T-helper 1 cell (primary cell): ENCODE measurements at places on chromosomes 4 and X.

- no peak for DNase-seq
These were observed 31.4 kb upstream of the NKX6-1 start for GRCh38 chr4:84530454-84530853.

GRCh38 chr4:98930311-98930865, 1.5 kb upstream of the EIF4E start:
- DNase-seq = no peak

DNA sequence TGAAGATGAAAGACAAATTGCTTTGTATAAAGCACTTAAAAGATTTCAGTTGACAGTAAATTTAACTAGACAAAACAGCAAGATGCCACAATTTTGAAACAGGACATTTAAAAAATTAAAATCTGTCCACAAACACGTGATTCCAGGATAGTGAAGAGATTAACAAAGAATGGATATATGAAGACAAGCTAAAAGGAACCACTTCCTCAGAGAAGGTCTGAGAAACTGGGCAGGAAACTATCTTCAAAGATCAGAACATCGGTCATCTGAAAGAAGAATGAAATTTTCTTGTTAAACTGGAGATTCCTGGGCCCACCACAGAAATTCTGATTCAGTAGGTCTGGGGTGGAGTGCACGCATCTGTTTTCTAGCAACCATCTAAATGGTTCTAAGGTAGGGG, 1.4 kb downstream of the RWDD4 start:
- no peak for DNase-seq

DNA sequence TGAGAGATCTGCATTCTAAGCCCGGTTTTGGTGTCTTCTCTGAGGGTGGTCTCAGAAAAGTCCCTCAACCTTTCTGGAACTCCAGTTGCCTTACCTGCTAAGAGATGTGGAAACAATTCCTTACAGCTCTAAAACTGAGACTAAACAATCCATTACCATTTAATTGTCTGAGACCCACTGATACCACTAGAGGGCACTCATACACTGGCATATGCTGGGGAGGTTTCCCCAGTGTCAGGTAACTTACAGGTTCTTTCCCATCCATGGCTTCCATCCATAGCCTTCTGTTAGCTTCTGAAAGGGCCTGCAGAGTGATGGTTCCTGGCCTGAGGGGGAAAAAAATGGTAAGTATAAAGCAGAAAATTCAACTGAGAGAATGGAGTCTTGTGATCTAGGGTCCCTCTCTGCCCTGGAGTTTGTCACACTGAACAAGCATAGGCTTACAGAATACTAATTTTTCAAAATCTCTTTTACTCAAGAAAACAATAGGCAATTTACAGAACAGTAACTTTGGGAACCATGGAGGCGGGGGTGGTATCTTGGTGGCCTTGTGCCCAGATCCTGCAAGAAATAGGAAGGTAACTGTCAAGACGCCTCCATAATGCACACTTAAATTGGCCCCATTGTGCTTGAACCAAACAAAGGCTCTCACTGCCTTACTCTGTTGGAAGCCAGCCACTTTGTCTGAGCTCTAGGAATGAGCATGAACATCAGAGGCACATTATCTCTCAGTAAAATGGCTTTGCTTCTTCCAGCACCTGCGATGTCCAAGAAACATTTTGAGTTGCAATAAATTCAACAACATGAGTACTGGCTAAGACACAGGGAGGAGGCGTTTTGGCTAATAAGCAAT, 236.1 kb downstream of the OPHN1 start:
- no peak for DNase-seq

GRCh38 chrX:22173966-22174365, 98.7 kb upstream of the CBLL2 start:
- no peak for DNase-seq

DNA sequence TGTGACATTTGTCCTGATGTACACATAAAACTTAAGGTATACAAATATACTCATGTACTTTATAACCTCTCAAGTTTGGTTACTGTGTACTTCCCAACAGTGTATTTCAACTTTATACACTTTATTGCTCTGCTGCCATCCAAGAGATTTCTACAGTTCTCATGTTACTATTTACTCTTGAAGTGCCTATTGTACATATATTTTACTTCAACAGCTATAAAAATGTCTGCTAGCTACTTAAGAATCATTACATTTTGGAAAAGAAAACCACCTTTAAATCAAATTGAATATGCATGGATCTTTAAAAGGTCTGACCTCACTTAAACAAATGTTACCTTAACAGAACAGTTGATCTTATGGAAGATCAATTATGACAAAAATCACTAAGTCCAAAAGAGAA, 1056.4 kb downstream of the ADGRL3 start:
- no peak for DNase-seq

- DNase-seq = no peak
These were observed 219.7 kb upstream of the ETNPPL start for GRCh38 chr4:108982402-108983185.

GRCh38 chr4:53586121-53586816, 5.0 kb downstream of the LNX1 start:
- no peak for DNase-seq

- DNase-seq = no peak
These were observed 26.9 kb downstream of the HOPX start for GRCh38 chr4:56654238-56654632.
